ENCODE measurements at places on chromosomes 1 and 21.
A peak's percentile ranks its signal among the peaks of the same experiment; 100 is the strongest.

DNA sequence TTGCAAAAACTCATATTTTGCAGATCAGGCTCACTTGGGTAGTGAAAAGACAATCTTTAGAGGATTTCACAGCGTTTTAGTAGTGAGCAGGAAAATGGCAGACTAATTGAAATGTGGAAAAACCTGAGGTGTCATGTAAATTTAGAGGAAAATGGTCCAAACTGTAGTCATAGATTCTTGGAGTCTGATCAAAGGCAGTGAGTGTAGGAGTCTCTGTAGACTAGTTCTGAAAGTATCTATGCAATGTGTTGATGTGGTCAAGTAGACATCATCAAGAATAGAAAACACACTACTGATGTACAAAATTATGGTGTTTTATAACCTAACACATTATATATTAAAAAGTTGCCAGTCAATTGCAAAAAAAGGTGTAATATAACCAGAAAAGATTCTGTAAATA lies 143.2 kb upstream of the C1orf105 start:
- no peak for DNase-seq

GRCh38 chr21:43343095-43343991 lies 83.6 kb downstream of the SIK1 start:
- DNase-seq = no peak

DNA sequence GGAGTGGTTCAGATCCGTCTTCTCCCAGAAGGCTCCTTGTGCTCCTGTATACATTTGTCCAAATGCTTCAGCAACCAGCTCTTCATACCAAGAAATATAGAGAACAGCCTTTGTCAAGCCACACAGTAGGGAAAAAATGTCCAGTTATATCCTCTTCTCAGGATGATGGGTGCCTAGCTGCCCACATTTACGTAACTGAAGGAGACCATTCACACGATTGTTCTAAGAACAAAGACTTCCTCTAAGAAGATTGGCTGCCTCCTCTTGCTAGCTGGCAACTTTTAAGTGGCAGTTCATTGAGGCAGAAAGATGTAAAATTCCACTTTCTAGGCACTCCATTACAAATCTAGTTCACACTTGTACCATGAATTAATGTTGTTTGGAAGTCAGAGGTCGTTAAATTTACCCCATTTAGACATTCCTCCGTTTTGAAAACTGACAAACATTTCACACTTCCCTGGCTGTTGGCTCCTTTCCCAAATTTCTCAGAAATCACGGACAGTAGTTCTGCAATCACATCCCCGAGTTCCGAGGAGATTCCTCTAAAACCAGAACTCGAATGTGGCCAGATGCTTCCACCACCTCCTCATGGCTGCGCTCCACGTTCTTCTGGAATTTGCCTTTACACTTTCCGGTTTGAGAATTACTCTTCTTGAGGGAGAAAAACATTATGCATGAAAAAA lies 45.6 kb upstream of the CSF1 start:
- DNase-seq = no peak

GRCh38 chr1:151492120-151492519 lies 19.1 kb upstream of the CGN start:
- DNase-seq = no peak

DNA sequence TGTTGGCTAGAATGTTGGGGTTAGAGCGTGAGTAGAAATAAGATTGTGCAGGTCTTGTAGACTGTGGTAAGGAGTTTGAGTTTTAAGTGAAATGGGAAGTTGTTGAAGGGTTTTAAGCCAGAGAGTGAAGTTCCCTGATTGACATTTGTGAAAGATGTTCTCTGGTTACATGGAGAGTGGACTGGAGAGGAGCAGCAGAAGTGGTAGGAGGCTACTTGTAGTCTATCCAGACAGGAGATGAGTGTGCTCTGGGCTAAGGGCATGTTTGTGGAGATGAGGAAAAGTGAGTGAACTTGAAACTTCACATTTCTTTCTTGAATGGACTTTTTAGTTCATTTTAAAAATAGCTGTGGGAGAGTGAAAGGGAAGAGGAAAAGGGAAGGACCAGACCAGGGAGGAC lies 37.0 kb downstream of the F3 start:
- no peak for DNase-seq

DNA sequence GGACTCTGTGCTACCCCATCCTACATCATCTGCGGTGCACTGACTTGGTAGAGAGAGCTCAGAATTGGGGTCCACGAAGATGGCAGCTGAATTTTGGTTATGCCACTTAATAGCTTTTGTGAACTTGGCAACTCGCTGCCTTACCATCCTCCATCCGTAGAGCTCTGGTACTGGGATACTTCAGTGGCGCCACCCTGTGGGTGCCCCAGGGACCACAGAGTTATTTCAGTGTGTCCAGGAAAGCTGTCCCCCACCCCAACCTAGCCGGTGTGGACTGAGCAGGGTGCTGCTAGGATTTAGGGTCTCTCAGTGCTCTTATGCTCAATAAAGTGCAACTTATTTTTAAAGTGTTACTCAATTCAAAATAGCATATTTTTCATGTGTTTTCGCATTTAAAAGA lies 9.0 kb upstream of the USF1 start:
- DNase-seq = no peak

DNA sequence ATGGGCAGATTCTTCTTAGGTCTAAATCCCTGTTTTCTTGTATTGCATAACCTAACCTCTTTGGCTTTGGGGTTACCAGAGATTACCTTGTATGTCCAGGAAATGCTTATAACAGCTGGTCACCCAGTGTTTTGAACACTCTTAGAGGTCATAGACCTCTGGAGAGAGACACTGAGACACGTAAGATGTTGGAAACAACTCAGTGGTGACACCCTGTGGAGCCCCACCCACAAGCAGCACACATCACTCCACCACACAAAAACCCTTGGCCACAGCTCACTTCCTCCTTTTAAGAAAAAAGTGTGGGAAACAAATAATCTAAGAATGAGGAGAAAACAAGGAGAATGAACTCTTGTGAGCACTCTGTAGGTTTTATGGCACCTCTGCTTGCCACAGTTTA lies 26.3 kb upstream of the CYP4B1 start:
- DNase-seq = no peak

DNA sequence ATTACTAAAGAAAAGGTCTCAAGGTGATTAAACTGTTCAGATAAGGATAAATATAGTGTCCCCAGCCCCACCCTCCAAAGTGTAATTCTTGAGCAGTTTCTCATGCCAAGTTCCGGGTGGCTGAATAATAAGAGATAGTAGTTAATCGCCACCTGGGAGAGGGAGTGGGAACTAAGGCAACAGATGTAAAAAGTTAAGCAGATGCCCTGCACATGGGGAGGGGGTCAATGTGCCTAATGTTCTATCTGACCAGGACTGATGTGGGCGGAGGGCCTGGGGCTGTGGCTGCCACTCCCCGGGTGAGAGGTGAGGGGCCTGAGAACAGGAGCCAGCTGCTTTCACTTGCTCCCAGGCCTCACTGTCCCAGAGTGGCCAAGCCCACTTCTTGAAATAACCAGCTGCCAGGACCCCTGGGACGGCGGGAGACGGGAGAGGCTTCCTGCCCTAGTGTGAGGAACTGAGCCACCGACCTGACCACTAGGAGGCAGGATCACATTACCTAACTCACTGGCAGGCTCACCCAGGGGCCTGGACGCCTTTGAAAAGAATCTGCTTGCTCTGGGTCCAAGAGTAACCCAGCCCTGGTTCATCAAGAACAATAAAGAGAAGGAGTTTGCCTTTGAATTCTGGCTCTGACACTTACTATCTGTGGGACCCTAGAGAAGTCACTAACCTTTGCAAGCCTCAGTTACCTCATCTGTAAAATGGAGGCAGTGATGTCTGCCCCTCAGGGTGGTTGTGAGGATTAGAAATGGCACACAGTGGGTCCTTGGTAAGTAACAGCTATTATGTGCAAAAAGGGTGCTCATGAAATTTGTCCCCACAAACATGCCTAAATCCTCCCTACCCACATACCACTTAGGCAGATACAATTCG lies 179.2 kb downstream of the ATG4C start:
- no peak for DNase-seq

GRCh38 chr1:176068901-176069300 lies 138.2 kb downstream of the COP1 start:
- no peak for DNase-seq

DNA sequence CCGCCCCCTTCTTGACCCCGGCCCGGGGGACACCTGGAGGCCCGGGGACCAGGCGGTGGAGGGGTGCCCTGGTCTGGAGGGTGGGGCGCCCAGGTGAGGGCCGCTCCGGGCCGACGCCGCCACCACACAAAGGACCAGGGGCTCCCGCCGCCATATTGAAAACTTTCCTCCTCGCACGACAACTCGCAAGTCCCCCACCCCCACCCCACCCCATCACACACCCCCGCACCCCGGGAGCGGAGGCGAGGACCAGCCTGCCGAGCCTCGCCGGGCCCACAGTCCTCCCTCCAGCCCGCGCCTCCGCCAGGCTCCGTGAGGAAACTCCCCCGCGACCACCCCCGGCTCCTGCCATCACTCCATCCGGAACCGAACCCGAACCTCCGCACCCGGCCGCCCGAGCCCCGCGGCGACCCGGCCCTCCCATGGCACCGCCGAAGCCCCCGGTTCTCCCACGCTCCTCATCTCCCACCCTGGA lies 733 bp downstream of the KDM5B start:
- peak; percentile 13 for DNase-seq

GRCh38 chr1:161737625-161738024 lies 12.0 kb upstream of the DUSP12 start:
- DNase-seq = no peak

DNA sequence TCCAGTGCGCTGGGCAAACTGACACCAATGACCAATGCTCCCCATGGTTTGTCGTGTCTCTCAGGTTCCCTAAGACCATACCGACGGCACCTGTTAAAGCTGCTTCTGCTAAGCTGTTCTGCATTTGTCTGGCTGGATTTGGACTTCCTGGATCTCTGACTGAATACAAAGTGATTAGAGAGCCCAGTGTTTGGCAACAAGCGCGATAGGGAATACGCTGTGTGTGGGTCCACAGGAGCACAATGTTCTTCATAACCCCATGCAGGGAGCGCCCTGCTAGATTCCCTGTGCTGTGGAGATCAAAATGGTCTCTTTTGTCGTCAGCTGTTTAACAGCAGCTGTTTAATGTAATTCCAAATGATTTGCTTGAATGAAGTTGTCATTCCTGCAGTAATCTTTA lies 26.0 kb upstream of the ESRRG start:
- DNase-seq = no peak

GRCh38 chr1:211705467-211706091 lies 30.2 kb upstream of the NEK2 start:
- no peak for DNase-seq

DNA sequence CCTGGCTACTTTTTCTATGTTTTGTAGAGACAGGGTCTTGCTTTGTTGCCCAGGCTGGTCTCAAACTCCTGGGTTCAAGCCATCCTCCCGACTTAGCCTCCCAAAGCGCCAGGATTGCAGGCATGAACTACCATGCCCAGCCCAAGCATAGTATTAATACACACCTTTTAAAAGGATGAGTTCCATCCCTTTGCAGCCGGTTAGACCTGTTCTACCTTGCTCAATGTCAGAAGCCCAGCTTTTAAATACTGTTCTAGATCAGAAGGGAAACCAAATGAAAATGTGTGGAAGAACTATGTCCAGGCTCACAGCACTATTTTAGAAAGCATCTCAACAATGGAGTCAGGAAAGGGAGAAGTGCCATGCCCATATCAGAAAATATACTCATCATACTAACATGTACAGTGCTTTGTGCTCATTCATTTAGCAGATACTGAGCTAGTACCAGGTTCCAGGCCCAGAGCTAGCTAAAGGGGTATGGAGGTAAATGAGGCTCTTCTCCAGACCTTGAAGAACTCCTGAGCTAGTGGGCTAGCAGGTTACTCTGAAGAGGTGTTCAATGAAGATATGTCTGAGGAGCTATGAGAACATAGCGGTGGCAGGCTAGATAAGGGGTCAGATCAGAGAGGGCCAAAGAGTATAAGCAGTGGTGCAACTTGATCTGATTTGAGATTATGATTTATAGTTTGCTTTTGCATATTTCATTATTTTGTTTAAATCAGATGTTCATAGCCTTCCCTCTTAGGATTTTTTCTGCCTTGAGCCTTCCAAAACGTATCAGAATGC lies 78.2 kb downstream of the RNF220 start:
- DNase-seq = no peak

- DNase-seq = no peak
Observed at GRCh38 chr1:150869683-150870082, 6.7 kb downstream of the ARNT start.

- DNase-seq = no peak
Observed at GRCh38 chr21:36750576-36750959, 51.7 kb downstream of the SIM2 start.

GRCh38 chr1:168019407-168019806 lies 82.5 kb upstream of the MPC2 start:
- no peak for DNase-seq

- no peak for DNase-seq
Observed at GRCh38 chr1:221856228-221857093, 114.6 kb upstream of the DUSP10 start.

- DNase-seq = no peak
Observed at GRCh38 chr1:154970631-154971340, at the start of gene SHC1. Gene SHC1, minus strand, starts transcription at chr1:154970747. Its CDS starts 221 bp downstream, at chr1:154970526.

DNA sequence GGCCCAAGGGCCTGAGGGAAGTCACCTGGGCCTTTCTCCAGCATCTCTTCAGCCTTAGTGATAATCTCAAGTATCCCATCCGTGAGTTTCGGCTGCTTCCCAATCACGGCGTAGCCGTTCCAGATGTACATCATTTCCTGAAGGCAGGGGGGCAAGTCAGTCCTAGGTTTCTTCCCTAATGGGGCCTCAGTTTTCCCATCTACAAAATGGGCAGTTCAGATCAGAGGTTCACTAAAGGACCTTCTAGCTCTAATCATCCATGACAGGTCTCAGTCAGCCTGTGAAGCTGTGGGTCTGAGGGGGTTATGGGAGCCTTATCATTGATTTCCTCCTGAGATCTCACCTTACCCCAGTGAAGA lies 39.9 kb downstream of the TTC39A start:
- no peak for DNase-seq

DNA sequence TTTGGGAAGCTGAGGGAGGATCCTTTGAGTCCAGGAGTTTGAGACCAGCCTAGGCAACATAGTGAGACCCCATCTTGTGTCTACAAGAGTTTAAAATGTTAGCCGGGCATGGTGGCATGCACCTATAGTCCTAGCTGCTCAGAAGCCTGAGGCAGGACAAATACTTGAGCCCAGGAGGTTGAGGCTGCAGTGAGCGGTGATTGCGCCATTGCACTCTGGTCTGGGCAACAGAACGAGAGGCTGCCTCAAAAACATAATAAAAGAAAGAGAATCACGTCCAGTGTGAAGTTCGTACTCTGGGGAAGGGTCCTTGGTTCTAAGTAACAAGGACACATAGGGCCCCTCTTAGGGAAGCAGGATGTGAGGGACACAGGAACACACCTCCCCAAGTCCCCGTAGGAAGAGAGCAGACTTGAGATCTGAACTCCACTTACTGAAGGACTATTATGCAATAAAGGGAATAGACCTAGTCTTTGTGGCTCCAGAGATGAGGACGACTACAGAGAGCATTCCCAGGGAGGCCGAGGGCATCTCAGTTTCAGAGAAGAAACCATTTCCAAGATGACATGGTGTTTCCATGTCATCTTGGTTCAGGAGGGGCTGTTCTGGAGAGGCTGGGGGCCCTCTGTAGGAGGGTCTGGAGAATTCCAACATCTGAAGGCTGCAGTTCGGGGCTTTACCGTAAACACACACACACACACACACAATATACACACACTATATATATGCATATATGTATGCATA lies 10.8 kb upstream of the ENO1 start:
- no peak for DNase-seq
